ENCODE measurements at places on chromosomes 4 and X. TPM values are rescaled to one million over a fixed set of nuclear protein-coding genes. Genes with fewer than 3 reads are reported as not detected.

TMEM144 gene
- 2.2 TPM for total RNA-seq

ATP1B4 gene
- not detected for total RNA-seq

- peak; percentile 40 for DNase-seq
These were observed 169.9 kb downstream of the DCLK2 start for GRCh38 chr4:150248181-150248580.

DNA sequence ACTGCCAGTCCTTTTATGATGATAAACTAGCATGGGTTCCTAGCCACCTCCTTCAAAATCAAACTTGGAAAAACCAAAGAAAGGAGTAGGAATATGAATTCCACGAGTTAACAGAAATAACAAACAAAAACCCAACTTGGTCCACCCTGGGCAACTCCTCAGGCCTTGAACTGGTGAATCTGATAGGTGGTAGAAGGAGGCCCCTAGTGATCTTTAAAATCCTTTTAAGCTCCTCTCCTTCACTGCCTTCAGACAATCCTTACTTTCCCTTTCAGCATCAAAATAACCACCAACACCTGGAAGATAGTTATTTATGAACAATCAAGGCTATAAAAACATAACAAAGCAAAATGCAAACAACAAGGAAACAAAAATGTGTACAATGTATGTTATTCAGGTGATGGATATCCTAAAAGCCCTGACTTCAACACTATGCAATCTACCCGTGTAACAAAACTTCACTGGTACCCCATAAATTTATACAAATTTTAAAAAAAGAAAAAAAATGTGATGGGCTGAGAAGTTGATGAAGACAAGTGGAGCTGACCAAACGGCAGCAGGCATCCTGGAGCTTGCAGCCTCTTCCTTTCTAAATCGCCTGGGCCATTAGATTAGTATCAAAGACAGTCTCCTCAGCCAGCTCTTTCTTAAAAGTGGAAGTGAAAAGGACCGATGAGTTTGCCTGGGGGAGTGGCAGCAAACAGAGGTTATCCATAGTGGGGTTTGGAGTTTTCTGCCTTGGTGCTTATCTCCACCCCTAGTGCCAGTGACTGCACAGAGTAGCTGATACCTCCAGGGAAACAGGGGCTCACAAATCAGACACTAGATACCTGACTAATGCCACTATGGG, 179.6 kb downstream of the TMA16 start:
- no peak for DNase-seq

GRCh38 chr4:12884846-12885796, 599.0 kb downstream of the RAB28 start:
- DNase-seq: no peak

DNA sequence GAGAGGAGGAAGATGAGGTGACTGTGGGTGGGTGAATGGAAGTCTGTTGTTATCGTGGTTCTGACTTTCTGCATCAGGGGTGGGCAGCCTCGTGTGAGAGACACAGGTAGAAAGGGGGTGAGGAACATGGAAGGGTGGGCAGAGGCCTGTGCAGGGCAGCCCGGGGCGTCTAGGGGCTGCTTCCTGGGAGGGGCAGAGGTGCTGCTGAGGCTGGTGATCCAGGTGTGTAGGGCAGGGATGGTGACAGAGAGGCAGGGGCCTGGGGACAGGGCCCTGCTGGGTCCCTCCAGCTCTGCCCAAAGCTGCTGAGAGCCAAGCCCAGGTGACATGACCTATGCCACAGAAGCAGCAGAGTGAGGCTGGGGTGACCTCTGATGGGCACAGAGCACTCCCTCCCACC, 89.7 kb upstream of the C4orf50 start:
- no peak for DNase-seq

Measured in IMR-90 (cell line).